ENCODE measurements at places on chromosomes 12 and 14.

- DNase-seq = no peak
Observed at GRCh38 chr14:21626491-21627230, 8.1 kb downstream of the OR10G2 start.

- peak; percentile 31 for DNase-seq
Observed at GRCh38 chr14:68293404-68293803, 473.8 kb downstream of the RAD51B start.

DNA sequence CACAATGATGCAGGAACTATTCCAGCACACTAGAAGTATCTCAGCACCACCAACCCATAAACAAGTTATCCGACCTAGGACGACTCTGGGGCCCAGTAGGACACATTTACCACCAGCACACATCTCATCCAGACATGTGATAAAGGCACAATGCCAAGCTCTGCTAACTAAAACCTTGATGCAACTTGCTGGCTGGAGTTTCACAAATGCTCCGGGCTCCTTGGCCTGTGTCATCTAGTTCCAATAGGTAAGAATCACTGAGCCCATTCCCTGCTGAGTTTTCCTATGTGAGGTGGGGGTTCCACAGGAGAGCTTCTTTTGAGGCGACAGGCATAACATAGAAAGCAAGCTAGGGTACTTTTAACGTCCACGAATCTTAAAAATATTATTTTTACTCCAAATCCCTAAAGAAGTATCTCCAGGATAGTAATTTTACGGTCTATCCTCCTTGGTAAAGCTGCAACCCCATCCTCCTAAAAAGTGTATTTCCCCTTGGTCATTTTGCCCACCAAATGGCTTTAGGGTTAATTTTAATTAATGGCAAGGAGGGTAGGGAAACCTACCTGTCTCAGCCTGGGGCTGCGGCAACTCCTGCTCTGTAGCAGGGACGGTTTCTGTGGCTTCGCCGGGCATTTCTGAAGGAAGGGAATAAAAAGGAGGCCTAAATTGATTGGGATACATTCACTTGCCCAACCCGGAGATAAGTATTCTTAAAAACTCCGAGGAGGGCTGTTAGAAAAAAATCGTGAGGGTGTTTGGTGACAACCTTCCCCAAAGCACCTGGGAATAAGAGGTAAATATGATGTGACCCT, 1.0 kb downstream of the NACA start:
- no peak for DNase-seq

DNA sequence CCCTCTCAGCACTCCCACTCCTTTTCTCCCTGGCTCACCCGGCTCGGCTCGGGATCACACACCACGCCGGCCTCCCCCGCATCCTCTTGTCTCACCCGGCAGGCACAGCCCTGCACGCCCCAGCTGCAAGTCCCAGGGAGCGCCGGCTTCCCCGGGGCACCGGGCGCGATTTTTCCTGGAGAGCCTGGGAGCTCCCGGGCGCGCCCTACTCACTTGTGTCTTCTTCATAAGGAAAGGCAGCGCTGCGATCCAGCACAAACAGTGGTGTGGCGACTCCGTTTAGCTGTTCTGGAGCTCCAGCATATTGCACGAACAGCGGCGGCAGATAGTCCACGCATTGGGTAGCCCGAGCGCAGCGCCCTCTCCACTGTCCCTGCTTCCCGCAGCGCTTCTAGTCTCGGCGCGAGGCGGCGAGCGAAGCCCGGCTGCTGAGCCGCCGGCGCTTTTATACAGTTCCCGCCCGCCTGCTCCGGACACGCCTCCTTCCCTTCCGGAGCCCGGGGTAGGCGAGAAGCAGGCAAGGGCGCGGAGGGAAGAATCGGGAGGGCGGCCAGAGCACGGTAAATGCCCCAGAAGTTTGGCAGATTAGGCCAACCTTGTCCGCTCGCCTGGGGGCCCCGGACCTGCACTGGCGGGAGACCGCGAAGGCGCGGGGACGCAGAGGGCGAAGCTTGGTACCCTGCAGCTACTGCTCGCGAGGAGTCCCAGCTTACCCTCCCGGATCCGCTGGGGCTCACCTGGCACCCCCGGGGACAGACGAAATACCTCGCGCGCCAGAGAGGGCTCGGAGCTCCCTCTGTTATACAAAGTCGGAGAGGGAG, at the start of gene KITLG:
KITLG (minus strand) TSS at position 421 of the 821 bp plus-strand sequence; CDS start at position 228, 193 bp downstream.
- DNase-seq = no peak

DNA sequence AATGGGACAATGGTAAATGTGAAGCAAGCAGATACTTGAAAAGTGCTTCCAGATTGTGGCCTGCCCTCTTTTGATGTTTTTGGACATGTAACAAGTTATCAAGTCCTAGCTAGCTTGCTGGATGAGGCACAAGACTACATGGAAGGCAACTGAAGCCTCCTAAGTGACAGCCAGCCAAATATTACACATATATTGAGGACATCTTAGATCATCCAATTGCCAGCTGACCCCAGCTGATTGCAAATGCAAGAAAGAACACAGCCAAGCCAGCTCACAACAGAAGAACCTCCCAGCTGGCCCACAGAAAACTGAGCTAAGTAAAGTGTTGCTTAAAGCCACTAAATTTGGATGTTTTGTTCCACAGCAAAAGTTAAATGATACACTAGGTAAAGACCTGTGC, 156.9 kb downstream of the SRGAP1 start:
- no peak for DNase-seq

DNA sequence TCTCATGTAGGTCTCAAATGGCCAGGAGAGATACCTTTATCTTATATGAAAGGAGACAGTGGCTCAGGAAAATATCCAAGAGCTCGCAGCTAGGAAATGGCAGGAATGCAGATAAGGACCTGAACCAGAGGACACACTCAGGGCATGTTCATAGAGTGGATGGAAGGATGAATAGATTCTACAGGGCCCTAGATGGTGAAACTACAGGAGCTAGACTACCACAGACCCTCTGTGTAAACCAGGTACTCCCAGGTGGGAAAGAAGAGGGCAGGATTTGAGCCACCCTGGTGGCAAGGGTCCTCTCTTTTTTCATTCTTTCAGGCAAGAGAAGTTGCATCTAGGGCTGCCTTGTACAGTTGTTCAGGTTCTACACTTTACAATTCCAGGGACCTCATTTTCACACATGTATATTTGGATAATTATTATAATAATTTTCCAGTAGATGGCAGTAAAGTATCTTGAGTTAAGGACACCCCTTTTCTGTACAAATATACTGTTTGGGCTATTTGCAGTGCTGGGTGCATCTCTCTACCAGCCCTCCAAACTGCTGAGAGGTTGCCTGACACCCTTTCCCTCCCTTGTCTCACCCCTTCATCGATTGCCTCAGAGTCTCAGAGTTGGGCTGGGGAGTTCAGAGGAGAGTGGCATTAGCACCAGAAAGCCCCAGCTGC, 10.5 kb upstream of the ZDHHC22 start:
- DNase-seq = no peak

DNA sequence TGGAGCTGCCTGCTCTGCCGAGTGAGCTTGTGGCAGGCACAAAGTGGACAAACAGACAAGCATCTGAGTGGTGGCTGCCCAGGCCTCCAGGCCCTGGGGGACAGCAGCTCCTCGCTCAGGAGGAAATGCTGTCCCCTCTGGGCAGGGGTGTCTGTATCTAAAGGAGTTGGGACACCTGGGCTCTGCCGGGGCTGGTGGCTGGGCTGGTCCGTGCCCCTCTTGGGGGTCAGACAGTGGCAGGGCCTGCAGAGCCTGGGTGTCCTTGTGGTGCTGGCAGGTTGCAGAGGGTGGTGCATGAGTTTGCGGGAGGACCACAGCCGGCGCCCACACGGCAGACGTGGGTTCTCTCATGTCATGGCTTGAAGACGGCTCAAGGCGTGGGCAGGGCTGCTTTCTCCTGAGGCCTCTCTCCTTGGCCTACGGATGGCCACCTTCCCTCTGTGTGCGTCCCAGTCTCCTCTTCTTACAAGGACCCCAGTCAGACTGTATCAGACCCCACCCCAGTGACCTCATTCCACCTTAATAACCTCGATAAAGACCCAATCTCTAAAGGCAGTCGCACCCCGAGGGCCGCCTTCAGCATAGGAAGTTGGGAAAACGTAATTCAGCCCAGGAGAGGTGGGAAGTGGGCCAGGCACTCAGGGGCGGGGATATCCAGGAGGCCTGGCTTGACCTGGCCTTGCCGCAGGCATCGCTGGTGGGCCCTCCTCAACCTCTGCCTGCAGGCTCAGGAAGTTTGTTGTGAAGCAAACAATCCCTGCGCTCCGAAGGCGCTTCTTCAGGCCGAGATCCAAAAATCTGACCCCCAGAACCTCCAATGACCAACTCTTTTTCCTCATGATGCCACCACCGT, 110.0 kb downstream of the KIF26A start:
- no peak for DNase-seq

- no peak for DNase-seq
Observed at GRCh38 chr14:75442642-75443041, 14.8 kb downstream of the JDP2 start.

DNA sequence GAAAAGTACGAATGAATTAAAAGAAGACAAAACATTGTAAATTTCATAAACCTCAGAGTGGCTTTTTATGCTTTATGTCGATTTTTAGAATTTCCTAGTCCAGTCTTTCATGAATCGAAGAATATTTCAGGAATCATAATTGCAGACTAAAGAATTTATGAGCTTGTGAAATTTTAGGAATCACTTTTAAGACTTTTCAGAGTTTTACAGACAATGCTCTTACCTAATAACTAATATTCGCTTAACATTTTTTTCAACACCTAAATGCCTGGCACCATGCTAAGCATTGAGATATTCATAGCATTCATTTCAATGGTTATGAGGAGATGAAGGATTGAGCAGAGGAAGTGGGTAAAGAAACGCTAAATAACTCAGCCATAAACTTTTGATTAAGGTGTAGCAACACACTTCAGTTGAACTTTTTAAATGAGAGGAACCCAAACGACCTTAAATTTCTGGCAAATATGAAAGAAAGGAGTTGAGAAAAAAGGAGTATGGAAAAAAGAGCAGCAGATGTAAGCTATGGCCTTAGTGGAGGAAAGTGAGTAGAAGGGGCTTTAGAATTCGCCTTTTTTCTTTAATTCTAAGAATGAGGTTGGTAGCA, 739 bp upstream of the USP44 start:
- no peak for DNase-seq

DNA sequence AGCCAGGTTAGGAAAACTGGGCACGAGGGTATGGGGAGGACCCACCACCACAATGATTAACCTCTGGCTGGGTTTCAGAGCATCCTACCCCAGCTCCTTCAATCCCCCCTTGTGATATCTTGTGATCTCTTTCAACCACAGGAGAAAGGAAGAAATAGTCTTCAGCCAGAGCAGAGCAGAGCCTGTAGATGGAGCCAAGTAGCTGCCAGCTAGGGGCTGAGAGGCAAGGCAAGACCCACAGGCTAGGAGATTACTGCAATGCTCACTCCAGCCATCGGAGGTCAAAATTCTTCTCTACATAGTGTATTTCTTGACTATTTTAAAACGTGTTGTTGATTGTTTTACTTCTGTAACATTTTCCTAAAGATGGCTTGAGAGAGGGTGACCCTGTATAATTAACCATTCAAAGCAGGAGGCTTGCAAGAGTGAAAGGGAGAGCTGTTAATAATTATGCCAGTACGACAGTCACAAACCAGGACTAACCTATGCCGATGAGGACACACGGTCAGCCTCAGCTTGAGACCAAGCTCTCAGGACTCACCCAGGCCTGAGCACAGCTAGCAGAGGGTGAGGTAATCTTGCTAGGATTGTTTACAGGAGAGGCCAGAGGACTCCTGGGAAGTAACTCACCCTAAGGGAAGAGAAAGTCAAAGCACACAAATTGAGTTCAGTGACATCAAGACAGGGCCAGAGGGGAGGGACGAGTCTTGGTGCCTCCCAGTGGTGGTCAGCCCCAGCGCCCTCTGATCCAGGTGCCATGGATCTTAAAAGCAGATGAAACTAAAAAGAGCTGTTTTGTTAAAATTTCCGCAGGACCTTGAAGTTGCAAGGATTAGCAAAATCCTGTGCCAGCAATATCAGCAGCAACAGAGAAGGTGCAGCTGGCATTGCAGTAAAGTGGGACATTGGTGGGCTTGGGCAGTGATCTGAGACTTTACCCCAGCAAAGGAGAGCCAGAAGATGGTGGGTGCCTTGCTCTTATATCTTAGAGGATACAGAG, 29.8 kb upstream of the CDKN3 start:
- DNase-seq = no peak

GRCh38 chr14:71583705-71584104, 348.5 kb upstream of the RGS6 start:
- DNase-seq = no peak

DNA sequence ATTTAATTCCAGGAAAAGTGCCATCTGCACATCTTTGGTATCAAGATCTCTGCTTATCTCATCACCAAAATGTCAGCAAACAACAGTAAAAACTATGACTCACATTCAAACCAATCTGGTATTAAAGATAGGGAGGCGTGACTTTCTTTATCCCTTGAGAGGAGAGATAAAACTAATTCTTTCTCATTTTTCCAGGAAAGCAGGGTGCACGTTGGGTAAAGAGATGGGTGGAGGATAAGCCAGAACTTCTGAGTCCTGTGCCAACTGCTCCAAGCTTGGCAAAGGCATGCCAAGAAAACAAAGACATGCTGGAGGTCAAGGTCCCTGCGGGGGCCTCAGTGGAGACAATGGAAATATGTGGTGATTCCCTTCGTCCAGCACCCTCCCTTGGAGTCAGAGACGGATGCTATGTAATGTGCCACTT, 225.8 kb upstream of the PLXNC1 start:
- DNase-seq = no peak

GRCh38 chr12:71666259-71666658, 2.2 kb downstream of the THAP2 start:
- DNase-seq = no peak

- no peak for DNase-seq
Observed at GRCh38 chr12:49462083-49462744, 76.6 kb upstream of the KCNH3 start.

GRCh38 chr12:106956048-106956578, 406 bp downstream of the TMEM263 start:
- DNase-seq = peak; percentile 48

- peak; percentile 81 for DNase-seq
Observed at GRCh38 chr12:6613776-6614512, 6.8 kb upstream of the CHD4 start.

DNA sequence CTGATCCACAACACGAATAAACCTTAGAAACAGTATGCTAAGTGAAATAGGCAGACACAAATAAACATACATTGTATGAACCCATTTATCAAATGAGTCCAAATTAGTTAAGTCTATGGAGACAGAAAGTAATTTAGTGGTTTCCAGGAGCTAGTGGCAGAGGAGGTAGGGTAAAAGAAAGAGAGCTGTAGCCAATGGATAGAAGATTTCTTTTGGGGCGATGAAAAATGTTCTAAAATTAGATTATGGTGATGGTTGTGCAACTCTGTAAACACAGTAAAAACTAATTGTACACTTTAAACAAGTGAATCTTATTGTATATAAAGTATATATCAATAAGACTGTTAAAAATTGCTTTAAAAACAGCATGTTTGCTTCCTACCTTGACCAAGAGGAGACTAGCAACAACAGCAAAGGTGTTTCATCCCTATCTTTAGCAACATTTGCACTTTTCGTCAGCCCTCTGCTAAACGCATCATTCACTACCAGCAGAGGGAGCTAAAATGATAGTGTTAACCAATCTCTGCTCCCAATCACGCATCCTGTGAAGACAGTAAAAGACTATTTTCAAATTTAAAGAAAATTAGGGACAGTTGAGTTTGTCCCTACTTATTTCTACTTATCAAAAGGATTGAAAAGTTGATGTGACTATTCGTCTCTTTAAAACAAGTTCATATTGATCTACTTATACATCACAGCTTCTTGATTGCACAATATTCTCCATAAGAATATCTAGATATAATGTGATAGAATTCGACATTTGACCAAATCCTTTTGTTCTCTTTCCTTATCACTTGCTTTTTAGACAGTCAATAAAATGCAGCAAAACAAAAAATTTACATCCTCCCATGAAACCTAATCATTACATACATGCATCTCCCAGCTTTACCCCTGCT, 24.0 kb upstream of the LGR5 start:
- DNase-seq = no peak

- no peak for DNase-seq
Observed at GRCh38 chr14:89801136-89801535, 153.4 kb downstream of the EFCAB11 start.

Measured in CD4-positive, alpha-beta T cell treated with Interferon gamma for 1 hour (primary cell).